ENCODE measurements at places on chromosomes 7 and 10.

- no peak for DNase-seq
Observed at GRCh38 chr7:158450476-158451124, 137.0 kb downstream of the PTPRN2 start.

- no peak for DNase-seq
Observed at GRCh38 chr7:75757860-75758259, 14.2 kb downstream of the CCL26 start.

GRCh38 chr7:74656441-74656836 lies 1.1 kb upstream of the GTF2I start:
- DNase-seq, result peak; percentile 63

- DNase-seq, result no peak
Observed at GRCh38 chr10:128054163-128054970, 71.9 kb downstream of the MKI67 start.

DNA sequence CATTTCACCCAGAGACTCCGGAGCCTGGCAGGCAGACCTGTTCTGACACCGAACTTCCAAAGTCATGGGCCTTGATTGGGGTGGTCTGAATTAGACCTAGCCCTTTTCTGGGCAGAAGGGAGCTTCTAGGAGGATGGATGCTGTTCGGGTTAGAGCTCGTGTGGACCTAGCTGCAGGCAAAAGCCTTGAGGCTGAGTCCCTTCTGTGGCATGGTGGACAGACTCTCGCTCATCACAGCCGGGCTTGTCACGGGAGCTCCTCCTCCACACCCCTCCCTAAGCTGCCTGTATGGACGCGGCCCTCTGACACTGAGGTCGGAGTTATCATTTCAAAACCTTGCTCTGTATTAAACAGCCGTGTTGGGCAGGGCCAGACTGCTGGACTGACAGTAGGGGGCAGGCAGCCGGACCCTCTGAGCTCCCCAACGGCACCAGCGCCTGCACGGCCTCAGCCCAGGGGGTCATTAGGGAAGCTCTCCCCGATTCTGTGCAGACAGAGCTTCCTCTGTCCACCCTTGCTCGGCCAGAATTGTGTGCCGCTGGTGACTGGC lies 2.2 kb downstream of the IRF5 start:
- no peak for DNase-seq

DNA sequence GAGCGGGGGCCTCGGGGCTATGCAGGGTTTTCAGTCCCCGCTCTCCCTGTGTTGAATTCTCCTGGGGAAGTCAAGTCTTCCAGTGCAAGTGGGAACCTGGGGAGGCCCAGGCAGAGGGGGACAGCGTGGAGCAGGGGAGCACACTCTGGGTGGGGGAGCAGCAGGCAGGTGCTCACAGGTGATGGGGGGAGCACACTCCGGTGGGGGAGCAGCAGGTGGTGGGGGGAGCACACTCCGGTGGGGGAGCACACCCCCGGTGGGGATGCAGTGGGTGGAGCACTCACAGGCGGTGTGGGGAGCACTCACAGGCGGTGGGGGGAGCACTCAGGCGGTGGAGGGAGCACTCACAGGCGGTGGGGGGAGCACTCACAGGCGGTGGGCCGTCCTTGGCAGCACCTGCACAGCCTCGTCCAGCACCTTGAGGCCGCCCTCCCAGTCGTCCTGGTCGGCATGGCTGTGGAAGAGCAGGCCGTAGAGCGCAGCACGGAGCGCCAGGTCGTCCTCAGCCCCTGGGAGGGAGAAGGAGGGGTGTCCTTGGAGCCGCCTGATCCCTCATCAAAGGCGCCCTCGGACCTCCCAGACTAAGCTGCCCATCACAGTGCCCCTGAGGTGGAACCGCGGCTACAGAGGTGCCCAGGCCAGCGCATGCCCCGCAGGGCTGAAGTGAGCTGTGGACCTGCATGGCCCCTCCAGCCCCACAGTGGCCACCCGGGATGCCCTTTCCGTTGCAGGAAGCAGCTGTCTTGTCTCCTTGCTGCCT lies 56.7 kb downstream of the CFAP46 start:
- no peak for DNase-seq

- no peak for DNase-seq
Observed at GRCh38 chr7:191105-191980, 1.0 kb upstream of the FAM20C start.

DNA sequence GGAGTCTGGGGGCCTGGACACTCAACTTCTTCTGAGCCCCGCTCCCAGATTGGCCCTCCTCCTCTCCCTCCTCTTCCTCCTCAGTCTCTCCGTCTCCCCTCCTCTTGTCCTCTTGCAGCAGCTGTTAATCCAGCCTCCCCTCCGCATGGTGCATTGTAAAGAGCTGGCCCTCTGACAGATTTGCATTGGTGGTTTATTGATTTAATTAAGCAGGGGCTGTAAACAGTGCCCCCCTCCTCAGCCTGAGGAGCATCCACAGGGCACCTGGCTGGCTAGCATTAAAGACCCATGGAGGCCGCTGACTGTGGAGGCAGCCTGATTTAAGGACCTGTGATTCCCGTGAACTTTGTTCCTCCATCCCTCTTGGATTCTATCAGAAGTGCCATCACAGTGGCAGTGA lies 28.9 kb upstream of the PCBD1 start:
- no peak for DNase-seq

DNA sequence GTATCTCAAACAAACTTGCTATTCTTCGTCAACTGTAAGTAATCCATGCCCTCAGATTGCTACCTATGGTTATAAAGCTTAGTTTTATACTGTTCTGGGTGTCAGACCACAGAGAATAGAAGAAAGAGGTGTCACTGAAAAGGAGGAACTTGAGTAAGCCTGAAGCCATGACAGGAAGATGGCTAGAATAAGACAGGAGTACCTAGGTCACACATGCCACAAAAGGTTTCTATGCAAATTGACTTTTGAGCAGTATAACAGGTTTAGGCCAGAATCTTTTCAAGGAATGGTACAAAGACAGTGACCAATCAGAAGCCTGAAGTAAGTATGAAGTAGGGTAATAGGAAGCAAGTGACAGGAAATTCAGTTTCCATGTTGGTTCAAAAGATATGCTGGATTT lies 23.5 kb downstream of the FBXW4 start:
- no peak for DNase-seq

DNA sequence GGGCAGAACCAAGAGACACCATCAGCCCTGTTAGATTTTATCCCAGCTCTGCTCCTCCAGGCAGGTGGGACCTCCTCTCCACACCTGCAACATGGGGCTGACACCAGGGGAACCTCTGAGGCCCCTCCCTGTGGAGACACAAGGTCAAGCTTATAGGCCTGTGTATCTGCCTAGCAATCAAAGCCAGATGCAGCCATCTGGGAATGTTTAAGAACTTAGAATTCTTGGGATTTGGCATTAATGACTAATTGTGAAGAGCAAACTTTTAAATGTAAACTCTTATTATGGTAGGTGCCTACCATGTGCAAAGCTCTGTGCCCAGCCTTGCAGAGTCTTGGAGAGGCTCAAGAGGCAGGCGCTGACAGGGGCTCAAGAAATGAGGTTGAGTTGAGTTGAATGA lies 52.1 kb downstream of the TBATA start:
- no peak for DNase-seq

DNA sequence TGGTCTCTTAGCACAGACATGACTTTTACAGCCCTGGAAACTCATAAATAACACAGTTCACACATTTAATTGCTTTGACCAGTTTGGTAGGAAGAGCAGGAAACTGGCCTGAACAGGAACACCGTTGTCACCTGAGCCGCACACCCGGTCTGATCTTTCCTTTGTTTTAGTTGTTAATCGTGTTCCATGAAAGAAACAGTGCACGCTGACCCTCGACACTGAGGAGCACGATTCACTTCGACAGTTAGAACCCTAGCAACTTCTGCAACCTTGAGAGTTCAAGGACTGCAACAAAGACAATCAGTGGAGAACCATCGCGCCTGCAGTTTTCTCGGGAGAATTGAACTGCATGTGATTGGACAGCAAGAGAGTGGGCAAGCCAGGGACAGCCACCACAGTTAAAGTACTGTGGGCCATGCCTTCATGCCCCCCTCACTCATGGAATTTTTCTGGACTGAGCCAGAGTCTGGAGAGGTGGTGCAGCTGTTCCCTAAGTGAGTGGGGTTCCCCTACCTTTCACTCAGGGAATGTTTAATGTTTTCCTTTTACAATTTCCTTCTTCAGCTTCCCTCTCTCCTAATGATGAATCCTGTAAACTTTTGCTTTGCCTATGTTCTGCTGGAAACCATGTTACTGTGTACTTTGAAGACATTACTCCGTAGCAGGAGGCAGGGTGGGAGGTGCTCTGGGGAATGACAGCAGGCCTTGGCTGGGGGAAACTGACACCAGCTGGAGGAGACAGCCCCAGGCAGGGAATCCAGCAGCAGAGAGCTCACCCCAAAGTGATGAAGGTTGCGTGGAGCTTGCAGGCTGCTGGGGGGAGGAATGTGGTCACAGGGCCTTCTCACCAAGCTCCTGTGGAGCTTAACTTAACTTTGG lies 198.7 kb downstream of the ZNF438 start:
- DNase-seq, result no peak

DNA sequence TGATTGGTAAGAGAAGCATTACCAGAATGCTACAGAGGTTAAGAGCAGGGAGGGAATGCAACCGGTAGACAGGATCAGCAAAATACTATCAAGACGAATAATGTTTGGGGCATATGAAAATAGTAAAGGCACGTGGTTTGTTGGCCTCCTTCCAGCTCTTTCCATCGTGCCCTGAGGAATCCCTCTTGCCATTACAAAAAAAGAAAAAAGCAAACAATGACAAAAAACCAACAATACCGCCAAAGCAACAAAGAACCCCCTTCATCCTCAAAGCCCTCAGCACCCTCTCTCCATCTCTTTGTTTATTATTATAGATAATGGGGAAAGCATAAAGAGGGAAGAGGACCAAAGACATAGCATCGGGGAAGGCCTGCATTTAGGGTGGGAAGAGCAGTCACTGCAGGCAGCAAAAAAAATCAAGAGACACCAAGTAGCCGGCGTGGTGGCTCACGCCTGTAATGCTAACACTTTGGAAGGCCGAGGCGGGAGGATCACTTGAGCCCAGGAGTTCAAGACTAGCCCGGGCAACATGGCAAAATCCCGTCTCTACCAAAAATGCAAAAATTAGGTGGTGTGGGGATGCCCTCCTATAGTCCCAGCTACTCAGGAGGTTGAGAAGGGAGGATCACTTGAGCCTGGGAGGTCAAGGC lies 78.0 kb downstream of the HIP1 start:
- DNase-seq, result no peak

DNA sequence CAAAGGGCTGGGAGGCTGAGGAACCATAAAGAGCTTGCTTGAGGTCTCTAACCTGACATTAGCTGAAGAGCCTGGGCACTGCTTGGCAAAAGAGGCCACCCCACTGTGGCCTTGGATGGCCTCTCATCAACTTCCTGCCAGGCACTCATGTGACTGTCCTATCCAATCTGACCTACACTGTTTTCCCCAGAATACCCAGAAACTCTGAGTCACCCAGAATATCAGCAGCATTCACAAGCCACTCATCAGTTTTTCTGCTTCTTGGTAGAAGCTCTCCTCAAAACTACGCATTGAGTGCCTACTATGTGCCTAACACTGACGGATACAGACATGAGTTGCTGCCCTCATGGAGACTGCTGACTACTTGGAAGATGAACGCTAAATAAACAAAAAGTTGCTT lies 4.1 kb upstream of the NT5C2 start:
- DNase-seq, result no peak

DNA sequence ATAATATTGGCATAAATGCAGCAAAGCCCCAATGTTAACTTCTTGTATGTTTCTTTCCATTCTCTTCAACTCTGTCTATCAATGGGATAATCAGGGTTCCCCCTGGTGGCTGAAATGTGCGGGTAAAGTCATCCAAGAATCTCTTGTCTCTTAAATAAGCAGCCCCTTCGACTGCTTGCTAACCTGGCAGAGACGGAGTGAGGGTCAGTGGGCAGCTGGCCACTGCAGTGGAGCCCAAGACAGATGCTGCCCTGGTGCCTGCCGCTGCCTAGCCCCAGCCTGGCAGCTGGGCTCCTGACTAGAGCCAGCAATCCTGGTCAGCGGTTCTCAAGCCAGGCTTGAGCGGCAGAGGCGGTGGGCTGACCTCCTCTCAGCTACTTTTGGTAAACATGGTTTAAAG lies 248.9 kb downstream of the COBL start:
- DNase-seq, result peak; percentile 34

GRCh38 chr10:130016993-130017630 lies 53.0 kb upstream of the EBF3 start:
- no peak for DNase-seq

- DNase-seq, result no peak
Observed at GRCh38 chr10:27663621-27664020, 82.0 kb downstream of the MKX start.

GRCh38 chr7:10225275-10225674 lies 748.4 kb upstream of the PHF14 start:
- no peak for DNase-seq

GRCh38 chr7:92944633-92945032 lies 108.3 kb upstream of the CDK6 start:
- DNase-seq, result no peak

- DNase-seq, result no peak
Observed at GRCh38 chr7:30465811-30466180, 12.8 kb downstream of the NOD1 start.

- no peak for DNase-seq
Observed at GRCh38 chr7:149077594-149077993, 12.9 kb downstream of the ZNF786 start.

GRCh38 chr10:26650406-26650805 lies 47.1 kb upstream of the PDSS1 start:
- no peak for DNase-seq

All from activated naive CD4-positive, alpha-beta T cell treated with Interleukin-2 at 50 U/mL for 16 hours (primary cell).